Neural progenitor cell (in vitro differentiated cells): ENCODE measurements at places on chromosomes 5 and 9. TPM values are rescaled to one million over a fixed set of nuclear protein-coding genes. Genes with fewer than 3 reads are reported as not detected.

AP3S1 gene
- 139 and 157 TPM in 2 replicates for total RNA-seq

DNA sequence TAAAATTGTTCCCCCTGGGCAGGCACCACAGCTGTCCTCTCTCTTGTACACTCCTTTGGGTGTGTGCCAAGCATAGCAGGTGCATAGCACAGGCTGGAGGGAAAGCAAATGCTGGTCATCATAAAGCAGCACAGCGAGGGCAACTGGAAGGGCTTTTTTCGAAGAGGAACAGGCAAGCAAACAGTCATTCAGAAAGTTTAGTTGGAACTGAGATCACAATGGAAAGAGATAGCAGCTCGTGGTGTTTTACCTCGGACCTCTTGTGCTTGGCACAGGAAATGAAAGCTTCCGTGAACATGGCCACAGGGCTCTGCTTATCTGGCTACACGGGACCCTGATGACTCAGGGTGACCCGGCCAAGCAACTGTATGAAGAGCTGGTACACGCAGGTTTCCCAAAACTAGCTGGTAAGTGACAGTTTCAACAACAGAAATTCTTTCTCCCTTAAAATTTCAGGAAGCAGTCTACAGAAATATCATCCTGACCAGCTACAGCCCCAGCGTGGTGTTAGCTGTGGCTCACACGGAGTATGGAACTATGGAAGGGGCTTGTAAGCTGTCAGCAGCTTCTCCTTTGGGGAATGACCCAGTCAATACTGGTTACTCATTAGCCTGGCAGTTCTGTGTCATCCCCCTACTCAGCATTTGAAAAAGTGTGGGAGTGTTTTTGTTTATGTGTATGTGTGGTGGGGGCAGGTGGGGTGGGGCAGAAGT is 48.1 kb downstream of the POC5 start:
- H3K27me3 ChIP-seq = no peaks in the 10 kb centered on the region
- H3K4me3 ChIP-seq = no peak overlapping the region
- H3K36me3 ChIP-seq = no peaks in the 10 kb centered on the region
- no peak overlapping the region for H3K27ac ChIP-seq
- no peak for DNase-seq

- no peak for DNase-seq
- H3K4me3 ChIP-seq = no peak overlapping the region
- H3K4me1 ChIP-seq = no peaks in the 10 kb centered on the region
- H3K27me3 ChIP-seq = no peaks in the 10 kb centered on the region
Observed at GRCh38 chr9:102975251-102975650, 19.9 kb upstream of the CYLC2 start.

DOCK2 gene
- 1.1 and 1.7 TPM in 2 replicates for total RNA-seq

DNA sequence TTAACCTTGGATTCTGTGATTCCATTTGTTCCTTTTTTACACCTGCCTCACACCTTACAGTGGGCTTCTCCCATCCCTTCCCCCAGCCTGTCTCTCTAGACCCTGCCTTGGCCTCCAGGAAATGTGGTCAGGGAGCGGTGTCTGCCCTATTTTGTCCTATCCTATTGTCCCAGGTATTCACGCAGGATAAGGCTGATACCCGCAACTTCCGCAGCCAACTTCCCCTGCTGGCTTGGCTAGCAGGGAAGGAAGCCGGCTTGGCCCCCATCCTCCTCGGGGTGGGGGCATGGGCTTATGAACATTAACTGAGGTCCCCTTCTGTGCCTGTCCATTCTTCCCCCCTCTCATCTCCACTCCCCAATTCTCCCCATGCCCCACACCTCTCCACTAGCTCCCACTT is 3.5 kb downstream of the CSF1R start:
- H3K36me3 ChIP-seq = no peaks in the 10 kb centered on the region
- H3K27ac ChIP-seq = no peak overlapping the region
